ENCODE measurements at places on chromosomes 7 and 10.

- H3K27ac ChIP-seq: no peak overlapping the region
- H3K4me1 ChIP-seq: no peaks in the 10 kb centered on the region
- no peaks in the 10 kb centered on the region for H3K27me3 ChIP-seq
- DNase-seq: no peak
Measured at GRCh38 chr7:84249656-84250055, 55.1 kb upstream of the SEMA3A start.

- H3K36me3 ChIP-seq: no peaks in the 10 kb centered on the region
- H3K4me3 ChIP-seq: no peak overlapping the region
- no peak for DNase-seq
Measured at GRCh38 chr10:98254234-98254974, 13.6 kb downstream of the LOXL4 start.

DNA sequence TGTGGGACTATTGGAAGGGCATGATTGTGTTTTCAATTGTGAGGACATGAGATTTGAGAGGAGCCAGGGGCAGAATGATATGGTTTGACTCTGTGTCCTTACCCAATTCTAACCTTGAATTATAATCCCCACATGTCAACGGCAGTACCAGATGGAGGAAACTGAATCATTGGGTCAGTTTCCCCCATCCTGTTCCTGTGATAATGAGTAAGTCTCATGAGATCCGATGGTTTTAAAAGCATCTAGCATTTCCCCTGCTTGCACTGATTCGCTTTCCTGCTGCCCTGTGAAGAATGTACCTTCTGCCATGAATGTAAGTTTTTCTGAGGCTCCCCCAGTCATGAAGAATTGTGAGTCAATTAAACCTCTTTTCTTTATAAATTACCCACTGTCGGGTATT, 1367.1 kb downstream of the XPNPEP1 start:
- H3K27ac ChIP-seq: no peak overlapping the region
- H3K27me3 ChIP-seq: no peaks in the 10 kb centered on the region
- H3K36me3 ChIP-seq: no peaks in the 10 kb centered on the region
- DNase-seq: no peak

DNA sequence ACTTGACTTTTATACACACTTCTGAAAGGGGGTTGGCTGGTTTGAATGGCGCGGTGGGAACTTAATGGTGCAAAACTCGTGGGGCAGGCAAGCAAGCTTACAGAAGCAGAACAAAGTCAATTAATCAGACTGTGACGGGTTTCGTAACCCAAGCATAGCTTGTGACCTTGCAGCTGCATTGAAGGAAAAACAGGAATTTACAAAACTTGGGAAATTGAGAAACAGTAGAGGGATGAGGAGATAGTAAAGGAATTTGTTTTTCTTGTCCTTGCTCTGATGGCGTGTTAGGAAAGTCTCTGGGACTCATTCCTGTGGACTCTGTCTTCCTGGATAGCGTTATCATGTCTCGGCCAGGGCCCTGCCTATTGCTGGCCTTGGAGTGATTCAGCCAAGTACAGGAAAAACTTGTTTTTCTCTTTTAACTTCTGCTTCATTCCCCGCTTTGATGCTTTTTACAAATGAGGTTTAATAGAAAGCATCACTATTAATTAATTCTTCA, 220.0 kb upstream of the KCND2 start:
- H3K4me3 ChIP-seq: no peak overlapping the region
- DNase-seq: peak; percentile 81
- H3K4me1 ChIP-seq: peaks cover 38% of the 10 kb centered on the region
- H3K27me3 ChIP-seq: no peaks in the 10 kb centered on the region

GRCh38 chr7:73567846-73568685, 10.3 kb downstream of the TBL2 start:
- H3K27ac ChIP-seq: no peak overlapping the region
- H3K4me3 ChIP-seq: no peak overlapping the region
- peaks cover 34% of the 10 kb centered on the region for H3K36me3 ChIP-seq
- H3K27me3 ChIP-seq: no peaks in the 10 kb centered on the region
- no peak for DNase-seq

- H3K4me3 ChIP-seq: no peak overlapping the region
- no peaks in the 10 kb centered on the region for H3K27me3 ChIP-seq
- H3K36me3 ChIP-seq: no peaks in the 10 kb centered on the region
- H3K4me1 ChIP-seq: peaks cover 56% of the 10 kb centered on the region
Measured at GRCh38 chr10:91613411-91614187, 19.3 kb downstream of the PPP1R3C start.

DNA sequence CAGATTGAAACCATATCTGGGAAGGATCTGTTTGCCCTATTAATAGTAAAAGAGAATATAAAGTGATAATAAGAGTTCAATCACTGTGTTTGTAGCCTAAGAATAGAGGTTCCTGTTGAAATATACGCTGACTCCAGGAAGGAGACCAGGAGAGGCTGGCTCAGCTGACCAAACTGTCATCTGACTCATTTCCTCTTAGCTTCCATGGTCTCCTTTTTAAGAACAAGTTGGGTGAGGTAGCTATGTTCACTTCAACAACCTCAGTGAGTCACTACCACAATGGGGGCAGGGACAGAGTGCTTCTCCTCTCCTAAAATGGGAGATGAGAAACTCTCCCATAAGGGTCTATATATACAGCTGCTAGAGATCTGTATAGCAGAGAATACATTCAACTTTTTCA, 543.3 kb downstream of the CALN1 start:
- no peaks in the 10 kb centered on the region for H3K4me1 ChIP-seq
- H3K27ac ChIP-seq: no peak overlapping the region
- no peak overlapping the region for H3K4me3 ChIP-seq
- no peak for DNase-seq

- no peaks in the 10 kb centered on the region for H3K36me3 ChIP-seq
- no peak for DNase-seq
- H3K4me3 ChIP-seq: no peak overlapping the region
- no peaks in the 10 kb centered on the region for H3K4me1 ChIP-seq
- no peak overlapping the region for H3K27ac ChIP-seq
Measured at GRCh38 chr10:34396663-34397062, 418.4 kb downstream of the PARD3 start.

- no peak overlapping the region for H3K27ac ChIP-seq
- no peaks in the 10 kb centered on the region for H3K27me3 ChIP-seq
- H3K4me3 ChIP-seq: no peak overlapping the region
Measured at GRCh38 chr7:94971051-94971867, 63.9 kb downstream of the PPP1R9A start.

DNA sequence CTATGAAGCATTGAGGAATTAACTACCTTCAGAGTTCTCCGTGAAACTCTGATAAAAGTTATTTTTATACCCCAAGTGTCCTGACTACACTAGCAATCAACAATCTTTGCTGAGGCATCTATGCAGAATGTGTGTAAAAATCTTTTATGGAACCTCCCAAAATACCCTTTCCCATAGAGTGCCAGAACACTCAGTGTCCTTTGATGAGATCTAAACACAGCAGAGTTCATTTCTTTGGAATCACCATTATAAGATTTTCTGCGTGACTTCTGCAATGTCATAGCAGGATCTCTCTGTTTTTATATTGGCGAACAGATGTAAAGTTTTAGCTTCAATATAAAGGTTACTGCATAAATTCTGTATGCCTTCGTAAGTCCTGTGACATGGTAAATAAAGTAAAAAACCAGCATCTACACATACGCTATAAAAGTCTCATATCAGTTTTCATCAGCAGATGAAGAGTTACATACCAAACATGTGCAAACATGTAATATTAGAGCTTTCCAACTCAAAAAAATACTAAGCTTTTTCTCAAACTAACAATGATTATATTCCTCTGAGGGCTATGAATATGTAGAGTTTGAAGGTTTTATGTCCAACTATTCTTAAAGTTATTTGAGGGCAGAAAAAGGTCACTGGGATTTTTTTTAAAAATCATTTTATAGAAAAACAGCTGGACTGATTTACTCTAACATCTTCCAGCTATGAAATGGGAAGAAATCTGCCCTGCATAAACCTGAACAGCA, 67.2 kb downstream of the SKIDA1 start:
- DNase-seq: no peak
- no peaks in the 10 kb centered on the region for H3K4me1 ChIP-seq
- no peak overlapping the region for H3K27ac ChIP-seq
- H3K4me3 ChIP-seq: no peak overlapping the region

DNA sequence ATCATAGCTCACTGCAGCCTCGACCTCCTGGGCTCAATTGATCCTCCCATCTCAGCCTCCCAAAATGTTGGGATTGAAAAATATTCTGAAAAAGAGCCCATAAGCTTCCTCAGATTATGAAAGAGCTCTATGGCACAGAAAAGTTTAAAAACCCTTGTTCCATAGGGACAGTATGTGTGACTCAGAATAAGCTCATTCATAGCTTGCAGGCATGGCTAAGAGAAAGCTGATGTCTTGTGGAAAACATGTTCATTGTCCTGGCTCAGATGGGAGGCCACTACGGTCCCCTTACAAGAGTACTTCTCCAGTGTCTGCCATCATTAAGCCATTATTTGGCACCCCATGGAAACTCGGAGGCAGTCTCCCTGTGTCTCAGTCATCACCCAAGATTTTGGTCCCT, 64.0 kb downstream of the CCDC3 start:
- no peak for DNase-seq
- H3K36me3 ChIP-seq: no peaks in the 10 kb centered on the region
- H3K4me3 ChIP-seq: no peak overlapping the region
- H3K4me1 ChIP-seq: peaks cover 11% of the 10 kb centered on the region
- no peak overlapping the region for H3K27ac ChIP-seq
- no peaks in the 10 kb centered on the region for H3K27me3 ChIP-seq

GRCh38 chr7:92402920-92403759, 44.1 kb upstream of the GATAD1 start:
- no peak for DNase-seq
- no peaks in the 10 kb centered on the region for H3K4me1 ChIP-seq
- no peak overlapping the region for H3K4me3 ChIP-seq
- no peaks in the 10 kb centered on the region for H3K27me3 ChIP-seq
- H3K27ac ChIP-seq: no peak overlapping the region

DNA sequence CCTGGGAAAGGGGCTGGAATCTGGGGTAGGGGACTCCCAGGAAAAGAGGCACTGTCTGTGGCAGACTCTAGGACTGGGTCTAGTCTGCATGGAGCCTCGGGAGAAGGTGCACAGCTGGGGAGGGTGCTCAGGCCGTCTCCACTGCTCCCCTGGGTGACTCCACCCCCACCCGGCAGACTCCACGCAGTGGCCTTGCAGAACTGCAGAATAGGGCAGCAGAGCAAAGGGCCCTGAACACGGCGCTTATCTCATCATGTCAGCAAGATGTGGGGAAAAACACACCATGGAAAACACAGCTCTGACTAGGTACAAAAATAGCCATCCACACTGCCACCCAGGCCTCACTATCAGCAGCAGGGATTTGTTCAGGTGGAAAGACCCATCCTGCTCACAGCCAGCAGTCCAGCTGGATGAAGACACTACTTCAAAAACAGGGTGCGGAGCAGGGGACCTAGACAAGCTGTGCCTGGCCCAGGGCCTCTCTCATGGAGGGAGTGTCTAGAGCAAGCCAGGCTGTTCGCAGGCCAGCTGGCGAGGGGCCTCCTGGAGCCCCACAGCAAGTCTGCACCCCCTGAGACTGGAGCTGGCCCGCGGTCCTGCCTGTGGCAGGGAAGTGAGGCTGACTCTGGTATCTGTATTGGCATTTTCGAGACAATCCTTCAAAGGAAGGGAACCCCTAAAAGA, 11.7 kb downstream of the MAT1A start:
- no peak overlapping the region for H3K27ac ChIP-seq
- H3K4me3 ChIP-seq: no peak overlapping the region
- H3K36me3 ChIP-seq: no peaks in the 10 kb centered on the region

DNA sequence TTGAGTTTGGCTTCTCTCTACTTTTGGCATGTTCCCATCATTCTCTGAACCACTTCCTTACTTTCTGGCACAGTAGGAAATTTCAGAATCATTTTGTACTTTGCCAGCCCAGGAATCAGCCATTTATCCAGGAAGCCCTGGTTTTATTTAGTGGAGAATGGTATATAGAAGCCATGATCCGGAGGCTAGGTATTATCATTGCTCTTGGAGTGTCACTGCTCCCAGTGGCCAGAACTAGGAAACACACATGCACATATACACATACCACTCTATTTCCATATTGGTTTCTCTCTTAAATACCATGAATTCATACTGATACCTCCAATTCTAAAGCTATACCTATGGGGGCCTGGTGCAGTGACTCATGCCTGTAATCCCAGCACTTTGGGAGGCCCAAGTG, 36.3 kb downstream of the SUFU start:
- H3K27me3 ChIP-seq: no peaks in the 10 kb centered on the region
- DNase-seq: no peak
- no peak overlapping the region for H3K4me3 ChIP-seq
- H3K27ac ChIP-seq: no peak overlapping the region
- H3K4me1 ChIP-seq: no peaks in the 10 kb centered on the region
- no peaks in the 10 kb centered on the region for H3K36me3 ChIP-seq

DNA sequence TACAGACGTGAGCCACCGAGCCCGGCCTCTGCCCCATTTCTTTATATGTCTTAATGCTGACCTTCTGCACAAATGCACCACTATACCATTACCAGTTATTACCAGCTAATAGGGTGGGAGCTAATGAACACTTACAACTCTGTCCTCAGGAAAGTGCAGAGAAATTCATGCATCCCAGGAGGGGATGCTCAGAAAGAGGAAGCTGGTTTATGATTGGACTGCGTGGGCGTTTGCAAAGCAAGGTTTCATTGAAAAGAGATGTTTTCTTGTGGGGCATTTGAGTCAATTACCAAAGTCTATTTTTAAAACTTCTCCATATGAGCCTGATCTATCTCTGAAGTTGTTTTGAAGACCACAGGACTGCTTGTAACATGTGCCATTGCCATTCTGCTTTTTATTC, 417.7 kb upstream of the CELF2 start:
- H3K36me3 ChIP-seq: no peaks in the 10 kb centered on the region
- DNase-seq: no peak
- H3K4me3 ChIP-seq: no peak overlapping the region
- no peak overlapping the region for H3K27ac ChIP-seq
- no peaks in the 10 kb centered on the region for H3K27me3 ChIP-seq
- no peaks in the 10 kb centered on the region for H3K4me1 ChIP-seq

DNA sequence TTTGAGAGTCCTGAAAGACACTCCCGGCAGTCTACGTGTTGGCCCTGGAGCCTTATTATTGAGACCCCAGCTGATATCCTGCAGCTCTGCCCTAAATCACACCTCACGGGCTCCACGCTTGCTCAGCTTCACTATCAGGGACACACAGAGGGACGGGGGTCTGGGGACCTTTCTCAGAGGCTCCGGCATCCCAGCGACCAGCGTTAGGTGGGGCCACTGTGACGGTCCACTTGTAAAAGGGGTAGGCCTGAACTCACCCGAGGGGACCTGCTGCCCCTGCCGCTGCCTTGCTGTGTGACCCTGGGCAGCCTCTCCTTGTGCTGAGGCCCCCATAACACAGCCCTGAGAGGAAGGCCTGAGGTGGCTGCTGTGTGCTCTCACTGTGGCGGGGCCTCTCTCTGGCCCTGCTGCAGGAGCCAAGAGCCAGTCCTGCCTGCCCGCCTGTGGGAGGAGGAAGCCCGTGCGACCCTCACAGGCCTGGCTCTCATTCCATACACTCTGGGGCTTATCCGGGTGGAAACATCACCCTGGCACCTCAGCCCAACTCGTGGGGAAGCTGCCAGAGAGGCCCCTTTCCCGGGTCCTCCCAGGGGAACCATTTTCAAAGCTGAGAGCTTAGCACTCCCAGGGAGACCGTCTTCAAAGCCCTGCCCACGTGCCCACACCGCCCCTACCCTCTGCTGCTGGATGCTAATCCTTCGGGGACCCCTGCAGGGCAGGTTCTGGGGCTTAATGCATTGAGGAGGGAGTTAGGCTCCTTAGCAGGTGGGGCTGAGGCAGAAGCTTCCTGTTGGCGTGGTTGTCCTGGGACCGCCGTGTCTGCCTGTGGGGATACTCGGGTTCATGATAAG, 21.7 kb downstream of the AQP1 start:
- H3K27me3 ChIP-seq: no peaks in the 10 kb centered on the region
- no peaks in the 10 kb centered on the region for H3K36me3 ChIP-seq
- no peak overlapping the region for H3K4me3 ChIP-seq
- H3K4me1 ChIP-seq: no peaks in the 10 kb centered on the region
- peak; percentile 48 for DNase-seq
